Gastroesophageal sphincter (tissue), 4 donors: ENCODE measurements at places on chromosomes 1 and 21.

GRCh38 chr1:179824265-179824664 lies 53.3 kb downstream of the TOR1AIP2 start:
- ATAC-seq = no peak

- ATAC-seq = no peak
Observed at GRCh38 chr1:171833091-171833825, 8.0 kb upstream of the DNM3 start.

DNA sequence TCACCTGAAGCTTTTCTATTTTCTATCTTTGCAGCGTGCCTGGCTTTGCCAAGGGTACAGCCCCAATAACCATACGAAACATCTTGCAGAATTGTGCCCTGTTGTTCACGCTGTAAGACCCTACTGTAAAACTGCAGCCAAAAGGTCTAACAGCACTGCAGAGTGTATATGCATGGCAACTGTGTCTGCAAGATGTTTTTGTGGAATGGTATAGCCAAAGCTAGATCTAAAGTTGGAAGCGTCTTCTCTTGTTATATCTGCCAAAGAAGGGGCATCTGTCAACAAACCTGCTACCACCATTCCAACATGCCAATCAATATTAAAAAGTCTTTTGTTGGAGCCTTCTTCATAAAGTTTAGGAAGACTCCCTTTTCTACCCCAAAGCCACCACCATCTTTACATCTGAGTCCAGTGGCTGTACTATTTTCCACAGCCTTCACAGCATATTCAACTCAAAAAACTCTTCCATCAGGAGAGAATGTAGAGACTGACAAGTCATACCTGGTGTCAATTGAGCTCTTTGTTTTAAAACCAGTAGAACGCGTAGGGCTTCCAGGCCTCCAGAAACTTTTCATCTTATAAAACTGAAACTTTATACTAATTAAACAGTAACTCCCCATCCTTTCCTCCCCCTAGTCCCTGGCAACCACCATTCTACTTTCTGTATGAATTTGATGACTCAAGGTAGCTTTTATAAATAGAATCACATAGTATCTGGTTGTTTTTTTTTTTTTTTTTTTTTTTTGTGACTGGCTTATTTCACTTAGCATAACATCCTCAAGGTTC lies 40.0 kb downstream of the ZSCAN20 start:
- ATAC-seq = no peak

GRCh38 chr1:200862713-200863415 lies 9.9 kb upstream of the GPR25 start:
- no peak for ATAC-seq
